Neural crest cell (in vitro differentiated cells): ENCODE measurements at places on chromosomes 4 and X. TPM values are rescaled to one million over a fixed set of nuclear protein-coding genes. Genes with fewer than 3 reads are reported as not detected.

The MAGEA1 gene
- not detected in 2 replicates for total RNA-seq

The NXF2B gene
- not detected in 2 replicates for total RNA-seq

The MAGEB1 gene
- not detected in 2 replicates for total RNA-seq

The FAM199X gene
- total RNA-seq = 17.4 and 18.2 TPM in 2 replicates

The RBM3 gene
- 248 and 261 TPM in 2 replicates for total RNA-seq

The SPANXA1 gene
- not detected in 2 replicates for total RNA-seq

The RAB39B gene
- total RNA-seq = 6.5 and 7.3 TPM in 2 replicates

The TMEM144 gene
- 1.6 and 1.8 TPM in 2 replicates for total RNA-seq

The PRRG3 gene
- 2.6 and 2.9 TPM in 2 replicates for total RNA-seq

The NHS gene
- 10.7 TPM in 2 replicates for total RNA-seq

The CFAP99 gene
- total RNA-seq = not detected in 2 replicates

The EOLA1 gene
- 14.5 and 14.6 TPM in 2 replicates for total RNA-seq
